AG09319 (cell line): ENCODE measurements at places on chromosomes 11 and 22.

DNA sequence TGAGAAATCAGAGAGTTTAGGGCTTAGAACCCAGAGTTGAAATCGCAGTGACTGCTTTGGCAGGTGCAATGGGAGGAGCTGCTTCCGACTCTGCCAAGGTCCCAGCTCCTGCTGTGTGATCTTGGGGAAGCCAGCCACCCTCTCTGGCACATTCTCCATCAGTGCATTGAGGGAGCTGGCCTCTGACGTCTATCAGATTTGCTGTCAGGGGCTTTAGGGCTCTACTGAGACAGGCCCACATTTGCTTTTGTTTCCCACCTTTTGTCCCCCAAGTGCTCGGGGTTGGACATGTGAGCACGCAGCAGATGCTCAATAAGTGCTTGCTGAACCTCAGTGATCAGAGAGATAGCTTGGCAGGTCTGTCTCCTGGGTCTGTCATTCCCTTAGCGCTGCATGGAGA, 10.6 kb upstream of the SOX10 start:
- DNase-seq: no peak

DNA sequence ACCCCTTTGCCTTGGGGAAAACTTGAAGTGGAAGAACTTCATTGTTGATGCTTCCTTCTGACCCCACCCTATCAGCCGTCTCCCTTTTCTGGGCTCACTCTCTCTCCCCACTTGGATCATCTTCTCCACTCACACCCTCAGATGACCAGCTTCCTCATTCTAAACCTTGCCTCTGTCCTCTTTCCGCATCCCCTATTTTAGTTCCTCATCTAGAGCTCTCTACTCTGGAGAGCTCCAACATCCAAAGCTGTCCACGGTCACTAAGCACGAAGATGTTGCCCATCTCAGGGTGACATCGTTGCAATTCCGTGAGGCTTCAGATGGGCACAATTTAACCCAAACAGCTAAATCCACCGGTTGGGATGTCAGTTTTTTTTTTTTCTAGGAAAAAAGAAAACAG, 31.6 kb upstream of the ME3 start:
- no peak for DNase-seq

- DNase-seq: no peak
These were observed 768 bp downstream of the LDHA start for GRCh38 chr11:18394928-18395734.

GRCh38 chr11:16016468-16016829, 339.9 kb downstream of the SOX6 start:
- no peak for DNase-seq

DNA sequence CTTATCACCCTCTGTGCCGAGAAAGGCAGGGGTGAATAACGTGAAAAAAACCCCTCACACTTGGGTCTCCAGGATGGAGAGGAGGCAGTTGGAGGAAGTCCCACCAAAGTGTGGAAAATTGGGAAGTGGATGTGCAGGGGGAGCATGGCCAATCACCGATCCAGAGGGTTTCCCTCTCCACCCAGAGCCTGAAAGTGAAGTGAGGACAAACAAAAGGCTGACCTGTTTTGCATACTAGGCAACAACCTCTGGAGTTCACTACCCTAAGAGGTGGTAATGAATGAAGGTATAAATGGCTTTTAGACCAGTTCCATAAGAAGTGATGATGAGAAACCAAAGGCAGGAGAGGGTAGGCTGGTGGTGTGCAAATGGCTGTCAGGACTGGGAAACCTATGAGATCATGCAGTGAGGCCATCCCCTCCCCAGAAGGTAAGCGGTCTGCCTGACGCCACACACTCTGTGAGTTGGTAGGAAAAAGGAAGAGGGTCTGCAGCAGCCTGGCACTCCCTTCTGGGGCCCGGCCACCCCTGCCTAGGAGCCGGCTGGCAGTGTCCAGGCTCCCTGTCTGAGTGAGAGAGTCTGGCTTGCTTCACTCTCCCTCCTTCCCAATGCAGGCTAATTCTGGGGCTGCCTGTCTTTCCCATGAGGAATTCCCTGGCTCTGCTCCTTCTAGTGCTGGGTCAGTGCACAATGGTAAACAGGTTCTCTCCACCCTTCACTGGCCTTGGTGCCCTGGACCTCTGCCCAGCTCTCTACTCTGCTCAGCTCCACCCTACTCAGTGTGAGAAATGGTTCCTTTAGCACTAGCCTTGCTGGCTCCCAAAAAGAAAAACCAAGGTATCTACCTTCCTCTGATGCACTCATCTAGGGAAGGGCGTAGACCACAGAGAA, 15.6 kb downstream of the TBC1D10A start:
- DNase-seq: peak; percentile 88
